Fibroblast of skin of abdomen (primary cell): ENCODE measurements at places on chromosomes 16 and 17.
A peak's percentile ranks its signal among the peaks of the same experiment; 100 is the strongest.

GRCh38 chr16:56910654-56911539 is 21.0 kb upstream of the HERPUD1 start:
- peak; percentile 93 for DNase-seq

DNA sequence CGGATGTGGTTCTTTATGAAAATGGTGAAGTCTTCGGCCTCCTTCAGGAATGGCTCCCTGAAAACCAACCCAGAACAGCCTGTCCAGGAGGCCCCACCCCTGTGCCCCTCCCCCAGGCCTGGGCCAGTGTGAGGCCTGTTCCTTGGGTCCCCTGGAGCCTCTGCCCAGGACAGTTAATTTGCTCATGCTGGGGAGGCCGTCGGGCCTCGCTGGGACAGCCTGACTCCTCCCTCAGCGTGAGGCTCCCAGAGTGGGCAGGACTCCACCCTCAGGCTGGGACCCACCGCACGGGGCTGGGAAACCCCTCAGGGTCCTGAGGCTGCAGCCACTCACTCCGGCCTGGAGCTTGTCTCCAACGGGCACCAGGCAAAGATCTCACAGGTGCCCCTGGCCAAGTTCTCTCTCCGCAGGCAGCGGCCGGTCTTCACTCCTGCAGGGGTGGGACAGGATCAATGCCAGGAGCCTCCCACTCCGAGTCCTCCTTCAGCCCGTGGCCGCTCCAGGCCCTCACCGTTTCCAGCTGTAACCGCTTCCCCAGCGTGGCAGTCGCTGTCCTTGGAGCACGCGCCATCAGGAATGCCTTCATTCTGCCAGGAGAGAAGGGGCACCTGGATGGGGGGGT is 5.8 kb downstream of the P2RX5 start:
- no peak for DNase-seq

GRCh38 chr17:63589646-63590045 is 11.0 kb upstream of the TACO1 start:
- no peak for DNase-seq

DNA sequence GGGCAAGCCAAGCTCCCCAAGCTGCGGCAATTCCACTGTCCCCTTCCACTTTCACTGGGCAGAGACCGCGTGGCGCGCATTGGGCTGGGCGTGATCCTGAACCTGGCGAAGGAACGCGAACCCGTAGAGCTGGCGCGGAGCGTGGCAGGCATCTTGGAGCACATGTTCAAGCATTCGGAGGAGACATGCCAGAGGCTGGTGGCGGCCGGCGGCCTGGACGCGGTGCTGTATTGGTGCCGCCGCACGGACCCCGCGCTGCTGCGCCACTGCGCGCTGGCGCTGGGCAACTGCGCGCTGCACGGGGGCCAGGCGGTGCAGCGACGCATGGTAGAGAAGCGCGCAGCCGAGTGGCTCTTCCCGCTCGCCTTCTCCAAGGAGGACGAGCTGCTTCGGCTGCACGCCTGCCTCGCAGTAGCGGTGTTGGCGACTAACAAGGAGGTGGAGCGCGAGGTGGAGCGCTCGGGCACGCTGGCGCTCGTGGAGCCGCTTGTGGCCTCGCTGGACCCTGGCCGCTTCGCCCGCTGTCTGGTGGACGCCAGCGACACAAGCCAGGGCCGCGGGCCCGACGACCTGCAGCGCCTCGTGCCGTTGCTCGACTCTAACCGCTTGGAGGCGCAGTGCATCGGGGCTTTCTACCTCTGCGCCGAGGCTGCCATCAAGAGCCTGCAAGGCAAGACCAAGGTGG is 9.8 kb downstream of the SARM1 start:
- DNase-seq: no peak

DNA sequence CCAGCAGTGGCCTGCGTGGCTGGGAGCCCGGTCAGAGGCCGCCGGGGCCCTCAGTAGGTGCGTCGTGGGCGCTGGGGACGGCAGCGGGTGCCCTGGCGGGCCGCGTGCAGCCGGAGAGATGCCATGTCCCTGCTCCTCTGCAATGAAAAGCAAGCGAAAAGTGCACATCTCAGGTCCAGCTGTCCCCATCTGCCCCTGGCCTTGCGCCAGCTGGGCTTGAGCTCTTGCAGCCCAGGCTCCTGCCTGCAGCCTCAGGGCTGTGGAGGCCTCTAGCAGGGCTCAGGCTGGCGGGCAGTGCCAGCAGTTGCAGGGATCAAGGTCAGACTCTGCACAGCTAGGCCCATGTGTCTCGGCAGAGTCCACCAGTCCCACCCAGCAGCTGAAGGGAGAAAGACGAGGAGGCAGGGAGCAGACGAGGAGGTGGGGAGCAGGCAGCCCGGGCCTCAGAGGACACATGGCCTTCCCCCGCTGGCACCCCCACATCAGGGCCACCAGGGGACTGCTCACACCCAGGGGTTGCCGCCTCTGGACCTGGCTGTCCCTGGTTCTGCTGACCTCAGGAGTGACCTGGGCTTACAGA is 11.2 kb downstream of the SLC16A3 start:
- no peak for DNase-seq

DNA sequence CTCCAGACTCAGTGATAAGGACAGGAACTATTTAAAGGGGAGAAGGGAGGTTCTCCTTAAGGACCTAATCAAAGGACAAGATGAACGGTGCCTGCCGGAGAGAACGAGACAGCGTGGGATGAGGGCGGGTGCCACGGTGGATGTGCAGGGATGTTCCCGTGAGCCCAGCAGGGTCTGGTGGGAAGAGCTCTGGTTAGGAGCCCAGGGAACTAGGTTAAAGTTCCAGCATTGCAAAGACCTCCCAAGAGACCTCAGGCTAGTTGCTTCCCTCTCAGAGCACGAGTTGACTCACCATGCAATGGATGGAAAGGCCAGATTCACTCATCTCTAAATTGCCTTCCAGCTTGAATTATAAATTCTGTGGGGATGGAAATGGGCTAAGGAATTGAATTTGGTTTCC is 14.7 kb downstream of the CCR7 start:
- peak; percentile 87 for DNase-seq

- no peak for DNase-seq
Observed at GRCh38 chr16:57675741-57676551, 7.8 kb downstream of the ADGRG3 start.

GRCh38 chr17:62718429-62718828 is 89.7 kb downstream of the MARCHF10 start:
- DNase-seq: peak; percentile 66

DNA sequence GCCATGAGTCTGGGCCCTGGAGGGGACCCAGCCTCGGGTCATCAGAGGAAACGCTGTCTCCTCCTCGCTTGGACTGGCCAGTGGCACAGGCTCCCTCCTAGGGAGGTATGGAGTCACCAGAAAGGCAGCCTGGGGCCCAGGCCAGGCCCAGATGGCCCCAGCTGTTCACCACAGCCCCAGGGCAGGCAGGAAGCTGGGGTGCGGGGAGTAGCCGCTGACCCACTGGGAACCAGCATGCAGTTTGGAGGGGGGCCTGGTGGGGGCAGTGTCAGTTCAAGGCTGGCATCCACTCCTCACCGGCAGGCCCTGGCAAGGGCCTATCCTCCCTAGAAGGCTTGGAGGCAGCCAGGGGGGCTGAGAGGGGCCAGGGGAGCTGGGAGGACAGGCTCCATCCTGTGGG is 48.8 kb downstream of the SDK2 start:
- no peak for DNase-seq

DNA sequence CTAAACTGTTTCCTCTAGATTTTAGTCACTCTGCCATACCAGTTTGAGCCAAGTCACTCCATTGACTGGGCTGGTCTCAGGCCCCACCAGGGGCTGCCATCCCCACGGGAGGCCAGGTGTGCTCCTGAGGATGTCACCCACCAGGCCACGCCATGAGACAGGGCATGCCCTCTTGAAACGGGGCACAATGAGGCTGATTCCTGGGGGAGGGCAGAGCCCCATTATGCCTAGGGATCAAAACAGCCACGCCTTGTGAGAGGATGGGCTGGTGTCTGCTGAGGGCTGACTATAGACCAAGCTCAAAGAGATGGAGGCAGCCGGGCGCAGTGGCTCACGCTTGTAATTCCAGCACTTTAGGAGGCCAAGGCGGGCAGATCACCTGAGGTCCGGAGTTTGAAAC is 21.5 kb downstream of the GINS2 start:
- no peak for DNase-seq

DNA sequence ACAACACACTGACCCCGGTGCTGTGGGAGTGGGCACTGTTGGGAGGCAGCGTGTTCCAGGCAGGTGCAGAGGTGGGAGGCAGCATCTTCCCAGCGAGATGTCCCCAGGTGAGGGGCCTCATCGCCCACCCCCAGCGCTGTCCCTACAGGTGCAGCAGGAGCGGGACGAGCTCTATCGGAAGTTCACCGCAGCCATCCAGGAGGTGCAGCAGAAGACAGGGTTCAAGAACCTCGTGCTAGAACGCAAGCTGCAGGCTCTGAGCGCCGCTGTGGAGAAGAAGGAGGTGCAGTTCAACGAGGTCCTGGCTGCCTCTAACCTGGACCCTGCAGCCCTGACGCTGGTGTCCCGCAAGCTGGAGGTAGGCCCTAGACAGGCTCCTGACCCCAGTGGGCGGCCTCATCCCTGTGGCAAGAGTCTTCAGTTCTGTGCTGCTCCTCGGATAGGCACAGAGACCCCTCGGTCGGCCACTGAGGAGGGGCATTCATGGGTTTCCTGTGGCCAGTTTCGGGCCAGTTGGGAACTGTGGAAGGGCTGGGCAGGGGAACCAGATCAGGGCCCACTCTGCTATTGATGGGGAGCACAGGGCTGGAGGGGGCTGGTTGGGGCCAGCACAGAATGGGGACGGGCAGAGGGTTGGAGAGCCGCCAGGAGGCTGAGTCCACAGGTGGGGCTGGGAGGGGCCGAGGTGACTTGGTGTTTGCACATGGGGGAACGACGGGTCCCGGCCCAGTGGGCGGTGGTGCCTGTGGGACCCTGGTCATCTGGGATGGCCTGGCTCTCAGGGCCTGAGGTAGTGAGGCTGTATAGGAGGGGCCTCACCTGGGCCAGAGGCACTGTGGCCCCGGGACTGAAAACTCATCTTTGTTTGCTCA is 21.1 kb upstream of the DBNDD1 start:
- no peak for DNase-seq

DNA sequence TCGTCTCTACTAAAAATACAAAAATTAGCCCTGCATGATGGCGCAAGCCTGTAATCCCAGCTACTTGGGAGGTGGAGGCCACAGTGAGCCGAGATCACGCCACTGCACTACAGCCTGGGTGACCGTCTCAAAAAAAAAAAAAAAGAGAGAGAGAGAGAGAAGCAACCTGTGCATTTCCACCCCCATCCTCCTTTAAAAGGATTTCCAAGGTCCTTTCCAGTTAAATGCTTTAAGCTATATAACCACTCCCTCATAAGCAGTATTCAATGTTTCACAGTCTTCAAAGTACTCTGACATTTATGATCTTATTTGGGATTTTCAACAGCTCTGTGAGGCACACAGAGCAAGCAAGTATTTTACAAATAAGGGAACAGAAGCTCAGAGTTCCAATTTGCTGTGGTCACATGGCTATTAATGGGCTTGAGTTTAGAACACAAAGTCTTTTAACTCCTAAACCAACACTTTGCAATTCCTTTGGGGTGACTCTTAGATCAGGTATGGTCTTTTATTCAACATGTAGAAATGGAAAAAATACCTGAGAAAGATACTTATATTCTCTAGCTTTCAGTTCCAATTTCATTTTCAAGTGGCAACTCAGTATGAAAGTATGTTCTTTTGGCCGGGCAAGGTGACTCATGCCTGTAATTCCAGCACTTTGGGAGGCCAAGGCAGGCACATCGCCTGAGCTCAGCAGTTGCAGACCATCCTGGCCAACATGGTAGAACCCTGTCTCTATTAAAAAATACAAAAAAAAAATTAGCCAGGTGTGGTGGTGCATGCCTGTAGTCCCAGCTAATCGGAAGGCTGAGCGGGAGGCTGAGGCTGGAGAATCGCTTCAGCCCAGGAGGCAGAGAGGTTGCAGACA is 31.3 kb downstream of the SPOP start:
- peak; percentile 84 for DNase-seq

DNA sequence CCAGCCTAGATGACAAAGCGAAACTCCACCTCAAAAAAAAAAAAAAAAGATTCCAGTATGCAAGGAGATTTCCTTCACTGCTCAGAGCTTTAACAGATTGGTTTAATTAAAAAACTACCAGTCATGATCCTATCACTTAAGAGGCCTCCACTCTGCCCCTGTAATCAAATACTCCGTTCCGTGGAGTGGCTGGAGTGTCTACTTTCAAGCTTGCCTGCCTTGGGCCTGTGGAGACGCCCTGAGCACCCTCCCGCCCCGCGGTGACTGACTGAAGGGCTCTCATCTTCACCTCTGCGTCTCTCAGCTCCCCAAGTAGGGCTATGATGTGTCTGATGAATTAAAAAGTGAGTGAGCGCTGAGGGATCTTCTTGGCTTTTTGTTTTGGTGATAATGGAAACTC is 25.3 kb upstream of the TRPV3 start:
- peak; percentile 47 for DNase-seq

- DNase-seq: peak; percentile 89
Observed at GRCh38 chr17:79038545-79039135, 14.7 kb downstream of the C1QTNF1 start.

DNA sequence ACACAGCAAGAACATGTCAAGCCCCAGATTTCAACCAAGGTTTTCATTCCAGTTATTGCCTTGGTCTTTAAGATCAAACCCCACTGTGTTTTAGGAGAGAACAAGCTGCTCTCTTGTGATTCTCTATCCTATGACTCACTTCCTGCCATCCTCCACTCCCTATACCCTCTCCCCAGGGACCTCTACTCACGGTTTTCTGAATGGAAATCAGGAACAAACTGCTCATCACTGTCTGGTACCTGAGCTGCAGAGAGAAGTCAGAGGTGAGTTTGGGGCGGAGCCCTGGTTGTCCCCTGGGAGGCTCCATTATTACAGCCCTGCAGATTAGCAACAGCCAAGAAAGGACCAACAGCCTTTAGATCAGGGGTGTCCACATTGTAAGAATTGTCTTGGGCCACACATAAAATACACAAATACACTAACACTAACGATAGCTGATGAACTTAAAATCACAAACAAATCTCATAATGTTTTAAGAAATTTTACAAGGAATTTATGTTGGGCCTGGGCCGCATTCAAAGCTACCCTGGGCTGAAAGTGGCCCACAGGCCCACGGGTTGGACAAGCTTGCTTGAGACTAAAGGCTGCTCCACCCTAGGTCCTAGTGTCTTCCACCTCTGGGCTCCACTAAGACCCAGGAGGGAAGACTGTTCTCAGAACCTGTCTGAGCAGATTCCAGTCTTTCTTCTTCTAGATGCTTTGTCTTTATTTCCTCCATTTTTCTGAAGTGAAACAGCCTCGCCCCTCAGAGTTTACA is 9.7 kb downstream of the ETV4 start:
- DNase-seq: peak; percentile 77

DNA sequence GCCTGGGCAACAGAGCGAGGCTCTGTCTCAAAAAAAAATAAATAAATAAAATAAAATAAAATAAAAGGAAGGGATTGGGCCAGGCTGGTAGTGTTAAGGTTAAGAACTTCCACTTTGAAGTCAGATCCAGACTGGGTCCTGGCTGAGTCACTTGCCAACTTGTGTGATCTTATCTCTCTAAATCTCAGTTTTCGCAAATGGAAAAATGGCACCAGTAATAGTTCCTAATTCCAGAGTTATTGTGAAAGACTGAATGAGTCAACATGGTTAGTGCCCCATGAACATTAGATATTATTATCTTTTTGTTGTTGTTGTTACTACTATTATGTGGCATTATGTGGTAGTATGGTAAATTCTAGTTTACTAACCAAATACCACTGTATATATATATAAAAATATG is 188.0 kb upstream of the AXIN2 start:
- DNase-seq: no peak

- no peak for DNase-seq
Observed at GRCh38 chr16:12296991-12297390, 320.5 kb downstream of the SNX29 start.

GRCh38 chr16:56102183-56102686 is 89.1 kb upstream of the GNAO1 start:
- DNase-seq: peak; percentile 3

- no peak for DNase-seq
Observed at GRCh38 chr16:50956637-50957036, 194.4 kb downstream of the SALL1 start.
